ENCODE measurements at places on chromosomes 3 and 15.

GRCh38 chr3:58792921-58793451 lies 126.4 kb upstream of the FAM3D start:
- DNase-seq = no peak

DNA sequence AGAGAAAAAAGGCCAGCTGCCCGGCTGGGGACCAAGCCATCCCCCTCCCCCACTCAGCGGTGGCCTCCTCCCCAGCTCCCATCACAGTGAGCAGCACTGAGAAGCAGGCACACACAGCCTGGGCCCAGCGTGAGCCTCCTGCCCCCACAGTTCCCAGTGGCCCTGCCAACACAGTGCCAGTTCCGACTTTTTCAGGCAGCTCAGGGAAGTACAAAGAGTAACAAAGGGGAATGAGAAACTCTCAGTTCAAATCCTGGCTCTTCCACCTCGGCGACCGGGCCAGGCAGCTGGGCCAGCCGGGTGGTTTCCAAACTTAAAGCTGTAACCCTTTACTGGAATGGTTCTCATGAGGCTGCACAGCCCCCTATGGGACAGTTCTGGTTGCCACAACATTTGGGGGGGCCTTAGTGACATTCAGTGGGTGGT lies 18.5 kb downstream of the TNK2 start:
- DNase-seq = peak; percentile 94

- DNase-seq = no peak
Measured at GRCh38 chr15:101558221-101558941, 68.9 kb upstream of the PCSK6 start.

GRCh38 chr3:70821602-70822001 lies 509.2 kb upstream of the MDFIC2 start:
- DNase-seq = no peak

GRCh38 chr3:115162759-115163158 lies 15.7 kb upstream of the ZBTB20 start:
- DNase-seq = no peak

DNA sequence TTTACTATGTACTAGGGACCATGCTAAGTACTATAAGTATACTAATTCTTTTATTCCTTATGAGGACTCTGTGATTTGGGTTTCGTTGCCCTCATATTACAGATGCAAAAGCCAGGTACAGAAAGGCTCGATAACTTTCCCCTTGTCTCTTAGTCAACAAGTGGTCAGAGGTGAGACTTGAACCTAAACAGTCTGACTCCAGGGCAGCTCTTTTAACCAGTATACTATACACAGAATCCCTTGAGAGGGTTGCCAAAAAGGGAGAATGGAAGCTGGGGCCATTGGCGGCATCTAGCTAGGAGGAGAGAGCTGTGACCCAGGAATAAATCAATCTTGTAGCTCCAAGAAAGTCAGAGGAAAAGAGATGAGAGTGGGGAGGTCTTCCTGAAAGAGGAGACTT lies 92.4 kb downstream of the TOP2B start:
- no peak for DNase-seq

DNA sequence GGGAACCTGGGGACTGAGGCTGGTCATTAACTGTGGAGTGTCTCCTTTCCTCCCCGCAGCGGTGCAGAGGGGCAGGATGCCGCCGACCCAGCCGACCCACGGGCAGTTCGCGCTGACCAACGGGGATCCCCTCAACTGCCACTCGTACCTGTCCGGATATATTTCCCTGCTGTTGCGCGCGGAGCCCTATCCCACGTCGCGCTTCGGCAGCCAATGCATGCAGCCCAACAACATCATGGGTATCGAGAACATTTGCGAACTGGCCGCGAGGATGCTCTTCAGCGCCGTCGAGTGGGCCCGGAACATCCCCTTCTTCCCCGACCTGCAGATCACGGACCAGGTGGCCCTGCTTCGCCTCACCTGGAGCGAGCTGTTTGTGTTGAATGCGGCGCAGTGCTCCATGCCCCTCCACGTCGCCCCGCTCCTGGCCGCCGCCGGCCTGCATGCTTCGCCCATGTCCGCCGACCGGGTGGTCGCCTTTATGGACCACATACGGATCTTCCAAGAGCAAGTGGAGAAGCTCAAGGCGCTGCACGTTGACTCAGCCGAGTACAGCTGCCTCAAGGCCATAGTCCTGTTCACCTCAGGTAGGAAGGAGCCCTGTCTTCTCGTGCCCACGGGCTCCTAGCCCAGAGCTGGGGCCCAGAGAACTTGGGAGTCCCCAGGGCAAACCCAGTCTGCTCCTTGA lies 3.7 kb downstream of the NR2F2 start:
- DNase-seq = no peak

GRCh38 chr3:149581681-149582370 lies 76.0 kb downstream of the WWTR1 start:
- no peak for DNase-seq
